ENCODE measurements at places on chromosomes 13 and 19.

DNA sequence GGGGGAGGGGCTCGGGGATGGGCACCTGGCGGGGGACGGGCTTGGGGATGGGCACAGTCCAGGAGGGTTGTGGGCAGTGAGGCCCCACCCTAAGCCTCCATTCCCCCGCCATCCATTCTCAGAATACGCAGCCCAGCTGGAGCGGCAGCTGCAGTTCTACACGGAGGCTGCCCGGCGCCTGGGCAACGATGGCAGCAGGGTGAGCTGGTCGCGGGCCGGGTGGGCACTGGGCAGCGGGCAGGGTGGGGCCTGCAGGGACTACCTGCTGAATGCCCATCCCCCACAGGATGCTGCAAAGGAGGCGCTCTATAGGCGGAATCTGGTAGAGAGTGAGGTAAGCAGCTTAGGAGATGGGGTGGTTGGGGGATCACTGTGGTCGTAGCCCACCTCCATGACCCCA, 8.3 kb downstream of the PODNL1 start:
- no peak for DNase-seq

DNA sequence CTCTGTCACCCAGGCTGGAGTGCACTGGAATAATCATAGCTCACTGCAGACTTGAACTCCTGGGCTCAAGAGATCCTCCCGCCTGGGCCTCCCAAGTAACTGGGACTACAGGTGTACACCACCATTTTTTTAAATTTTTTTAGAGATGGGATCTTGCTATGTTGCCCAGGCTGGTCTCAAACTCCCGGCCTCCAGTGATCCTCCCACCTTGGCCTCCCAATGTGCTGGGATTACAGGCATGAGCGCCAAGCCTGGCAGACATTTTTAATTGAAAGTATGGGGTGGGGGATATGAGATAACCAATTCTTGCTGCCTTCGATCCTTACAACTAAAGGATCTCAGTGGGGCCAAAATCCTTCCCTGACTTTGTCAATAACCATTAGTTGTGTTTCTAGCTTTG, 91.8 kb downstream of the ZNF557 start:
- no peak for DNase-seq

DNA sequence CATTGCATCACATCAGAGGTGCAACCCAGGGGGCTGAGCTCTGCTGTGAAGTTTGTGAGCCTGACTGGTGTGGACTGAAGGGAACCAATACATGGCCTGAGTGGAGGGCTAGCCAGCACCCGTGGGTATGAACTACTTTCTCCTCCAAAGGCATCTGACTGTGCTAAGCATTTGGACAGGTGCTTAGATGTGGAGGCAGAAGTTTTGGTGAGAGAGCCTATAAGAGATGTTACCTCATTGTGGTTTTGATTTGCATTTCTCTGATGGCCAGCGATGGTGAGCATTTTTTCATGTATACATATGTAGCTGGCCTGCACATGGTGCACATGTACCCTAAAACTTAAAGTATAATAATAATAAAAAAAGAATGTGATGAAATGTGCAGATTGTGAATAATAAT, 46.9 kb downstream of the TEX29 start:
- DNase-seq, result no peak

GRCh38 chr19:15475169-15475568, 4.1 kb downstream of the PGLYRP2 start:
- no peak for DNase-seq

- no peak for DNase-seq
These were observed 21.1 kb upstream of the NPAS1 start for GRCh38 chr19:46998445-46999125.

DNA sequence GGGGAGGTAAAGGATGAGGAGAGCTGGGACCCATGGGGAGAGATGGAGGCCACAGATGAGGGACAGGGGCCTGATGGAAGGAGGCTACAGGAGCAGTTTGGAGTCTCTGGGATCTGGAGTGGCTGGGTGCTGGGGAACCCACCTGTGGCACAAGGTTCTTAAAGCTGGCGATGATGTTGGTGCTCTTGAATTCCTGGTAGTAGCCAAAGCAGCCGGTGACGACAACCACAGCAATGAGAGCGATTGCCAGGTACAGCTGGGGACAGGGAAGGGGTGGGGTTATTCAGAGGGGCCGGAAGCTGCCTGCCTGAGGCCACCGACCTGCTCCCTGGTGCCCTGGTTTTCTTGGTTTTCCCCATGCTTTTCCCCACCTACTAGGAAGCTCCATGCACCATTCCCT, 2.8 kb downstream of the ATP4A start:
- no peak for DNase-seq

DNA sequence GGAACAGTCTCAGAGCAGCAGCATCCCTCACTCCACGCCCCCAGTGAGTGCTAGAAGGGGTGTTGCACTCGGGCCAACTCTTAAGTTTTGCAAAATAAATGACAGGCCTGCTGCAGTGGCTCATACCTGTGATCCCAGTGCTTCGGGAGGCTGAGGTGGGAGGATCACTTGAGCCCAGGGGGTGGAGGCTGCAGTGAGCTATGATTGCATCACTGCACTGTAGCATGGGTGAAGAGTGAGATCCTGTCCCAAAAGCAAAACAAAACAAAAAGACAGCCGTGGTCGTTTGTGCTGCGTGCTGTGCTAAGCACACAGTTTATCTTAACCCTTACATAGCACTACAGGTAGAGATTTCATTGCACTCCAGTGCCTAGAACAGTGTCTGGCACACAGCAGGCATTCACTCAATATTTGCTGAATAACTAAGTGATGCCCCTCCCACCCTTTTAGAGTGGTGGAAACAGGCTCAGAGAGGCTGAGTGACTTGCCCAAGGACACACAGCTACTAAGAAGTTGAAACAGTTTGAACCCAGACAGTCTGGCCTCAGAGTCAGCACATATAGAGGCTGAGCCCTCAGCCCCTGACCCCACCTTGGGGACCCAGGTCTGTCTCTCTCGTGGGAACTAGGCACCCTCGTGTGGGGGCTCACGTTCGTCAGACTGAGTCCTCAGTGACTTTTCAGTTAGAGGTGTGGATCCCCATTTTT, 18.3 kb downstream of the KCNC3 start:
- DNase-seq, result no peak

DNA sequence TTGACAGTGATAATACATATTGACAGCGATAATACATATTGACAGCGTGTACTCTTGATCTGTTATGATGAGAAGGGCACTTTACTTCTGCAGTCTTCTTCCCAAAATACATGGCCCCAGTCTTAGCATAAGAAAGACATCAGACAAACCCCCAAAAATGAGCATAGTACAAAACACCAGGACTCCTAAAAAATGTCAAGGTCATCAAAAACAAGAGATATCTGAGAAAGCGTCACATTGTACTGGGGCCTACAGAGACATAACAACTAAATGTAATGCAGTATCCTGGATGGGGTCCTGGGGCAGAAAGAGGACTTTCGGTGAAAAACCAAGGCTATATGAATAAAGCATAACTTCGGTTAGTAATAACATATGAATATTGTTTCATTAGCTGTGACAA, 731.5 kb upstream of the SGCG start:
- no peak for DNase-seq

GRCh38 chr13:31225998-31226675, 26.4 kb downstream of the B3GLCT start:
- DNase-seq, result no peak

DNA sequence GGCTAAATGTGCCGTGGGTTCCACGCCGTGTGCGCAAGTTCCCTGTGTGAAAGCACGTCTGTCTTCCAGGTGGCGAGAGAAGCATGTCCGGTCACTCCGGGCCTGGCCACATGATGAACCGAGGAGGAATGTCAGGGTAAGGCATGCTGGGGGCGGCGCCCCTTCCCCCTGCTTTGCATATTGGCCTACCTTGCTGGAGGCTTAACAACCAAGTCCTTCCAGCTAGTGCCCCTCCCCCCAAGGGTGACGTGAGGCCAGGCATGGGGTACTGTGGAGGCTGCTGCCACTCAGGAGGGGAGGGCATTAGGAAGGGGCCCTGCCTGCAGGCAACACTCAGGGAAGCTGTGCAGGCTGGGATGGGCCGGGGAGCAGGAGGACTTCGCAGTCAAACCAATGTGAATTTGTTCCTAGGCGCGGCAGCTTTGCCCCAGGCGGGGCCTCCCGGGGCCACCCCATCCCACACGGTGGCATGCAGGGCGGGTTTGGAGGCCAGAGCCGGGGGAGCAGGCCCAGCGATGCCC, 12.5 kb downstream of the MICOS13 start:
- no peak for DNase-seq

DNA sequence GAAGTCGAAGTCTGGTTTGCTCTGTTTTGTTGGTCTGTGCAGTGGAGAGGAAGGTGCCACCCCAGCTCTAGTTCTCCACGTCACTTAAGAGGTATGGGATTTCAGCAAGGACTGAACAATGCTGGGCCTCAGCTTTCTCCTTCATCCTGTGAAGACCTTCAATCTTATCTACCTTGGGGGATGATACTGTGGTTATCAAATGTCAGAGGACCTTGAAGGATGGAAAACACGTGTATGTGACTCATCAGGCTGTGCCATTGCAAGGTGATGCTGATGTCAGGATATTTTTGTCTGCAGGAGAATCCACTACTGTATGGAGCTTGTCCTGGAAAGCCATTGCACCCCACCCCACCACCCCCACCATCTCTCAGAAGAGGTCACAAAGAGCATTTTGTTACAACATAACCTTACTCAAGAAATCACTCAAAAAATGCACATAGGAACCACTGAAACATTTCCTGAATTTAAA, 81.4 kb upstream of the UQCRFS1 start:
- peak; percentile 6 for DNase-seq

DNA sequence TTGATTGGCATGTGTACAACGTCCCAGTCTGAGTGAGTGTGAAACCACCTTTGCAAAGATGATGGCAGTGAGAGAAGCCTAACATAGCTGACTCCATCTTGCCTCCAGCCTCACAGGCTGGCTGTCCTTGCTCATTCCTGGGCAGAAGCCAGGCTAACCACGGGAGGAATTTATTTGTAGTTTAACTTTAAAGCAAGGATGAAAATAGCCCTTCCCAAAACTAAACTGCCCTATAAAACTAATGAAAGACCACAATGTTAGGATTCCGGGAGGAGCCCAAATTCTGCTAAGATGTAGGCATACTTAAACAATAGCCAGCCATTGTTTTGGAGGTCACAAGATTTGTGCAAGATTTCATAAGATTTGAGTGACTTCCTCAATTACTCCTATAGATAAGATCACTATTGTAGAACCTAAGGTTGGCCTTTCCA, 96.6 kb upstream of the LSM14A start:
- DNase-seq, result no peak

- DNase-seq, result no peak
These were observed 104.7 kb downstream of the RGCC start for GRCh38 chr13:41562083-41562482.

DNA sequence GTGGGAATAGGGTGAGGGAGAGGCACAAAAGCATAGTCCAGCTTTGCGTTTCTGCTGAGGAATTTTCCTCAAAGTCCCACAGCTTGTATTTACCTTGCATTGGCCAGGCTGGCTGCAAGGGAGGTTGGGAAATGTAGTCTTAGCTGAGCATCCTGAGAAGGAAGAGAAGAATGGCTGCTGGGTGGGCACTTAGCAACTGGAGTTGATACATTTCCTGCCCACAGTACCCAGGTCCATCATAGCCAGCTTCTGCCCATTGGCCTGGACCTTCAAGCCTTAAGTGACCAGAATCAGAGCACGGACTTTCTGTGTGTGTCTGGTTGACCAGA, 112.4 kb downstream of the SIPA1L3 start:
- DNase-seq, result no peak

DNA sequence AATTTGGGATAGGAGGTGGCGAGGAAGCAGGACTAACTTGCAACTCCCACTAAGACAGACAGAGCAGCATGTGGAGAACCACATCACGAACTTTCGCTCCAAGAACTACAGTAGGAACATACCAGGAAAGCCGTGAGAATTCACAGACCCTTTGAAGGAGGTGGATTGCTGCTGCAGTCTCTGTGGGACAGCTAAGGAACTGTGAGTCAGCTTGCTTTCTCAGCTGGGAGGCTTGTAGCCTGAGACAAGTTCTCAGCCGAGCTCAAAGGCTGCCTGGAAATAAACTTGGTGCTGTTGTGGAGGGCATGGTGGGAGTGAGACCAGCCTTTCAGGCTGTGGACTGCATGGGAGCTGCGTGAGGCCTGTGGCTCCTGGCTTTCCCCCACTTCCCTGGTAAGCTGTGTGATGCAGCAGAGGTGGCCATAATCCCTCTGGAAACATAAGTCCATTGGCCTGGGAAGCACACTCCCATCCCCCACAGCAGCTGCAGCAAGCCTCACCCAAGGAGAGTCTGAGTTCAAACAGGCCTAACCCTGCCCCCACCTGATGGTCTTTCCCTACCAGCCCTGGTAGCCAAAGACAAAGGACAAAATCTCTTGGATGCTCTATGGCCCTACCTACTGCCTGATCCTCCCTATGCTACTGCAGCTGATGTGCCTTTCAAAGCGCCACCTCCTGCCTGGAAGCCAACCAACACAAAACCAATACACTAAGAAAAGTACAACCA, 441.1 kb upstream of the HTR2A start:
- no peak for DNase-seq

DNA sequence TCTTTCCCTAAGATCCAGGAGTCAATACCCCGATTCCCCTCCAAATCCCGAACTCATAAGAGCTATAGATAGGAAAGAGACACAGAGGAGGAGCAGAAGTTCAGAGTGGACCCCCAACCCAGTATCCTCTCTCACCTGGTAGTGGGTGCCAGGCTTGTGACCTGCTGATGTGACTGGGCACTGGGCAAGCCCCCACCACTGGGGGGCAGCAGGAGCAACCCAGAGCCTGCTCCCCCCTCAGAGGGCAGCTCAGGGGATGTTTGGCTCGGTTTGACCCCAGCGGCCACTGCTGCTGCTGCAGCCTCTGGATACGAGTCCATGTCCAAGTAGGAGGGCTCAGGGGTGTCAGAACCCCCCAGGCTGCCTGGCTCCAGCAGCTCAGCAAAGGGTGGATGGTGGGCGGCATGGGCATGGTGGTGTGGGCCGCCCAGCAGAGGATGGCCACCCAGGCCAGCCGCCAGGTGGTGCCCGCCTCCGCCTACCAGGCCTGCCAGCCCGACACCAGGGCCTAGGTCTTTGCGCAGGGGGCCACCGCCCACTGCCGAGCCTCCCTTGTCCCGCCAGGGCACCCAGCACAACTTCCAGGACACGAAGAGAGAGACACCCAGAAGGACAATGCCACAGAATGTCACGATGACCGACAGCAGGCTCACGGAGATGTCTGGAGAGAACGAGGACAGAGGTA, 7.4 kb downstream of the SYT3 start:
- no peak for DNase-seq

- DNase-seq, result no peak
These were observed 21.2 kb upstream of the ZNF536 start for GRCh38 chr19:30350692-30351663.

GRCh38 chr19:19050731-19051130, 13.1 kb upstream of the SLC25A42 start:
- no peak for DNase-seq

Data from RWPE2 (cell line).